ENCODE measurements at places on chromosomes 12 and 14.

GRCh38 chr14:51883232-51883631 lies 22.8 kb downstream of the GNG2 start:
- no peak for DNase-seq

GRCh38 chr12:47557386-47557785 lies 148.4 kb downstream of the RPAP3 start:
- no peak for DNase-seq

DNA sequence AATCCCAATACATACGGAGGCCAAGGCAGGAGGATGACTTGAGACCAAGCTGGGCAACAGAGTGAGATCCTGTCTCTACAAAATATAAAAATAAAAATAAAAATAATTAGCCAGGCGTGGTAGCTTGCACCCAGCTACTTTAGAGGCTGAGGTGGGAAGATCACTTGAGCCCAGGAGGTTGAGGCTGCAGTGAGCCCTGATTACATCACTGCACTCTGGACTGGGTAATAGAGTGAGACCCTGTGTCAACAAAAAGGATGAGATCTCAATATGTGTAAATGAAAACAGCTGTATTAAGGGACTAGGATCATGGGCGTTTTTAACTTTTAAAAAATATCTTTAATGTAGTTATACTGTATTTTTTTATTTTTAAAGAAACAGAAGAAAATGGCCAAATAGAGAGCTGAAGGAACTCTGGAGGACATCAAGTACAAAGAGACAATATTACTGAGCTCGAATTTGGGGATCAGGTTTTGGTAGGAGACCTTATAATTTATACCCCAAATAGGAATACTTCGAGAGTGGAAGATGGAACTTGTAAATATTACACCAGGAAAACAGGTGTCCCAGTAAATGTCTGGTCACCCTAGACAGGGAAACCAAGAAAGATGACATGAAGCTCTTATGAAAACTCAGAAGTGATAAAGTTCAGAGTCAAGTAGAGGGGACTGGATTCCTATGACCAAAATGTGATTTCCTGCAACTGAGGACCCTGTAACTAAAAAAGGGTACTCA lies 13.1 kb downstream of the BATF start:
- no peak for DNase-seq

GRCh38 chr12:42180990-42181596 lies 36.4 kb upstream of the GXYLT1 start:
- DNase-seq: no peak

GRCh38 chr14:65346895-65347294 lies 65.6 kb upstream of the FUT8 start:
- DNase-seq: peak; percentile 58

All from sciatic nerve (tissue), 2 donors.